ENCODE measurements at places on chromosomes 1 and 21. TPM values are rescaled to one million over a fixed set of nuclear protein-coding genes. Genes with fewer than 3 reads are reported as not detected.

The IFI44L gene
- 20.6 TPM for polyA plus RNA-seq

DNA sequence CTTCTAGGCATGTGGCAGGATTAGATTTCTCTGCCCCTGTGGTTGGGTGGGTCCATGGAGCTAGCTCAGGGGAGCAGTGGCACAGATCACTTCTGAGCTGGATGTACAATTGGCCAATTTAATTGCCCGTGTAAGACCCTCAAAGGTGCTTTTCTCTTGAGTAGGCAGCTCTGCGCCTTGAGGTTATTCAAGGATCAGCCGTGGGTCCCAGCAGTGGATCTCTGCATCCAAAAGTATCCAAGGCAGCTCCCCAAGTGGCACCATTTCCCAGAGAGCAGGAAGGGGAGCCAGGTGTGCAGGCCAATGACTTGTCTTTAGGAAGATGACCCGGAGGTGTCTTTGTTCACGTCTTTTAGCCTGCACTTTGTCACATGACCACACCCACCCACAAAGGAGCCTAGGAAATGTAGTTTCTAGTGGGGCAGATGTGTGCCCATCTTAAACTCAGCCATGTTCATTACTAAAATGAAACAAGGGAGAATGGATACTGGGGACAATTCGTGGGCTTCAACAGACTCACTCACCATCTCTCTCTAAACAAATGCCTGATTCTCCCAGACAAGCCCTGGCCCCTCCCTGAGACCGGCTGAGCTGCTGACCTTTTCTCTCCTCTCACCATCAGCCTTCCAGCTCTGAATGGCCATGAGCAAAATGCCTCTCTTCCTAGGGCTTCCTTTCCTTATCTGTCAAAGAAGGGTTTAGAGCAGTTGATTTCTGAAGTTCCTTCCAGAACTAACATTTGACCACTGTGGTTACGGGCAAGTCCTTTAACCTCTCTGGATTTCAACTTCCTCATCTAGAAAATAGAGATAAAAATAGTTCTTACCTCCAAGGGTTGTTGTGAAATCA, 41.4 kb upstream of the TENT5C start:
- no peak overlapping the region for H3K27ac ChIP-seq
- no peaks in the 10 kb centered on the region for H3K27me3 ChIP-seq
- H3K4me1 ChIP-seq: no peaks in the 10 kb centered on the region
- H3K36me3 ChIP-seq: no peaks in the 10 kb centered on the region

The GPATCH4 gene
- 72.2 TPM for polyA plus RNA-seq

The LAMTOR2 gene
- polyA plus RNA-seq: 143 TPM

The RHCE gene
- 0.59 TPM for polyA plus RNA-seq
